ENCODE measurements at places on chromosomes 13 and 19.

- peak; percentile 27 for DNase-seq
Measured at GRCh38 chr19:48713041-48713863, 6.3 kb downstream of the MAMSTR start.

GRCh38 chr13:34346626-34347025 is 528.7 kb downstream of the RFC3 start:
- no peak for DNase-seq

GRCh38 chr19:45395821-45396617 is 8.8 kb downstream of the PPP1R13L start:
- DNase-seq, result no peak

GRCh38 chr13:20544201-20544923 is 18.7 kb upstream of the CRYL1 start:
- no peak for DNase-seq

GRCh38 chr19:1845125-1845515 is 3.2 kb downstream of the REXO1 start:
- no peak for DNase-seq

- DNase-seq, result peak; percentile 50
Measured at GRCh38 chr13:24997367-24997967, 98.5 kb upstream of the PABPC3 start.

GRCh38 chr13:51270623-51271415 is 48.6 kb downstream of the FAM124A start:
- DNase-seq, result no peak

GRCh38 chr13:100344544-100344943 is 244.0 kb downstream of the GGACT start:
- no peak for DNase-seq

DNA sequence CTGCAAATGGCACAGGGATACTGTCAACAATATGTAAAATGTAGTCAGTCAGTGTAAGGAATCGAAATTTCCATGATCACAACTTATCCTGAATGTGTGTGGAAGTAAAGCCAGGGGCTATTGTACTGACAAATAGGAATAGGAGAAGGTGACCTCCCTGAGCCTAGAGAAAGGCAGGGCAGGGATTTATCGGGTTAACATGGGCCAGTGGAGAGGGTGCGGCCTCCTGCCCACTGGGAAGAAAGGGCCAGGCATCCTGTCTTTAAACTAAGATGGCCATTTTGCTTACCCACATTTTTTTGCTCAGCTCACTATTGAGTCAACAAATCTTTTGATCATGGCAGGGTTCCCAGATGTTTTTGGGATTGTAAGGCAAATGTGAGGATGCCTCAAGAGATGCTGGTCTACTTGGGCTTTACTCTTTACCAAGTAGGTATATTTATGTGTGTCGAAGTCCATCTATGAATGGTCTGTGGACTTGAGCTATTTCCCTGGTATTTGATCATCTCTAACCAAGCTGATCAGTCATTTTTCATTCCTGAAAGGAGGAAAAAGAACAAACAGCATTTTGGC is 116.6 kb upstream of the RNF113B start:
- no peak for DNase-seq

GRCh38 chr13:102700088-102701031 is 5.5 kb upstream of the METTL21C start:
- no peak for DNase-seq

DNA sequence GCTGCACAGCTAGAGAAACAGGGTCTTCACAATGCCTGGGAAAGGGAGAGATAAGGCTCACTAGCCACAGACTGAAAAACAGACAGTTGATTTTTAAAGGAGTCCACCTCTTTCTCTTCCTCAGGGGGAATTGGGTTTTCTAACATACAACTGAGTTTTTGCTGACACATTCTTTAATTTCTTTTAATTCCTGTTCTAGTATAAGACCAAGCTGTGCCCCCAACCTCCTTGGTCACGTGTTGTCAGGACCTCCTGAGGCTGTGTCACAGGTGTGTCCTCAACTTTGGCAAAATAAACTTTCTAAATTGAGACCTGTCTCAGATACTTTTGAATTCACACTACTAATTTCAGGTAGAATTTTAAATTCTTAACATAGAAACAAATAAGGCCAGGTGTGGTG is 12.1 kb upstream of the ZNF492 start:
- DNase-seq, result no peak

GRCh38 chr19:4376991-4377781 is 23.2 kb downstream of the SH3GL1 start:
- DNase-seq, result no peak

DNA sequence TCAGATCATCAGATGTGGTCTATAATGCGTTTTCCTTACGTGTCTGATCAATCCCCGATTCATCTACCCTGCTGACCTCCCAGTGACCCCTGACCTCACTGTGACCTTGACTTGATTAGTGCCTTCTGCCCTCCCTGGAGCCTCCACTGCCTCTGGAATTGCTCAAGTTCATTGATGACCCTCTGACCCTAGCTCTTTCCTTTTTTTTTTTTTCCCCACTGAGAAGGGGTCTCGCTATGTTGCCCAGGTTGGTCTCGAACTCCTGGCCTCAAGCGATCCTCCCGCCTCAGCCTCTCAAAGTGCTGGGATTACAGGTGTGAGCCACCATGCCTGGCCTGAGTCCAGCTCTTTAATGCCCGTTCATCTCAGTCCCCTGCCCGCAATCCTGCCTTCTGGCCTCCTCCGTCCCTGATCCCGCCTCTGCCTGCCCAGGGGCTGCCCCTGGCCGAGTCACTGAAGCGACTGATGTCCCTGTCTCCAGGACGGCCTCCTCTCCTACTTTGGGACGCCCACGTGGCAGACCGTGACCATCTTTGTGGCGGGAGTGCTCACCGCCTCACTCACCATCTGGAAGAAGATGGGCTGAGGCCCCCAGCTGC is 4.0 kb upstream of the FTL start:
- DNase-seq, result no peak

DNA sequence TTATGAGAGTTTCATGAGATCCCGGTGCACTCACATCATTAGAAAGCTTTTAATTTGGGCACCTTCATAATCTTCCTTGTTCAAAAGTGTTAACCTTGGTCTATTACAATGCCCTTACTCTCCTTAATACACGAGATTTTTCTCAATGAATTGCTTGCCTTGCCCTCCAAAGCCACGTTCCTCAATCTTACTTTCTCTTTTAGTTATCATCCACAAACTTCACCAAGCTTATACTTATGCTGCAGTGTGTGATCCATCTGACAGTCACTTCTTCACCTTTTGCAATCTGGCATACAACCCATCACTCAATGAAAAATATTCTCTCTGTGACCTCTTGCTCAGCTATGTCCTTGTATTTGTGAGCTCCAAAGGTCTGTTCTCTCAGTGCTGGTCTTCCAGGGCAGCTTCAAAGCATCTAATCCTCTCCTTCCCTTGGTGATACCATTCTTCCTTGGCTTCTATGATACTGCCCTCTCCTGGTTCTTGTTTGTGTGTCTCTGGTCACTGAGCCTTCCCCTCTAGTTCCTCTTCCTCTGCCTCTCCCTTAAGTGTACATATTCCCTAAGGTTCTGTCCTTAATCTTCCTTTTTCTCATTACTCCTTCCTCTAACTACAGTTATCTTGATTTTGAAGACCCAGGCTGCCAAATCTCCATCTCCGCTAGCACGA is 202.2 kb upstream of the STARD13 start:
- peak; percentile 13 for DNase-seq

GRCh38 chr19:23913931-23914330 is 755 bp upstream of the ZNF726 start:
- DNase-seq, result no peak

DNA sequence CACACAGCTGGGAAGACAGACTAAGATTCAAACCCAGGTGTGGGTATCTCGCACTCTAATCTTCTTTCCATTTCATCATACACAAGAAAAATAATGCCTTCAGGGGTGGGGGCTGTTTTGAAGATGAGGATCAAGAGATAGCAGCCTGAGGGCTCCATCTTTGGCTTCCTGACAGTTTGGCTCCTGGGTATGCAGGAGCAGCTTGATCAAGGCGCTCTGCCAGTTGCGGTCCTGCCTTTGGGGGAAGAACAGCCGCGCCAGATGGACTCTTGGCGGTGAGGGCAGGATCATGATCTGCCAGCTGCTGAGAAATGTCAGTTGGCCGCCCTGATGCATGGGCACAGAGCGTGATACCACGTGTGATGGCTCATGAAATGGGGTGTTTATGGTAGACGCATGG is 119.1 kb downstream of the IER2 start:
- no peak for DNase-seq

- DNase-seq, result no peak
Measured at GRCh38 chr13:89029062-89029461, 1357.9 kb downstream of the SLITRK5 start.

DNA sequence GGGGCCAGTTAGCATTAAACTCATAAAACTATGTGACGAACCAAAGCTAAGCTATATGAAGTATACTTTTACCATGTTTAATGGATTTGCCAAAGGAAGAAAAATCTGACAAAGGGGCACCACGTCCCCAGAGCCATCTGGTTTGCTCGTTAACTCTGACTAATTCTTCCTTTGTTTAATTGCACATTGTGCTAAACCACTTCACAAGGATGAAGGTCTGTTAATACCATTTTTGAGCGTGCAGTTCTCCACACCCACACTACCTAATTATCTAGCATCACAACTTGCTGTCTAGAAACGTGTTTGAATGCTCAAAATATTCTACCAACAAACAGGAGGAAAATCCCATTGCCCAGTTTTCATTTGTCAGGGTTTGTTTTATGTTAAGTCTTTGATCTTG is 74.8 kb downstream of the COL4A1 start:
- no peak for DNase-seq

DNA sequence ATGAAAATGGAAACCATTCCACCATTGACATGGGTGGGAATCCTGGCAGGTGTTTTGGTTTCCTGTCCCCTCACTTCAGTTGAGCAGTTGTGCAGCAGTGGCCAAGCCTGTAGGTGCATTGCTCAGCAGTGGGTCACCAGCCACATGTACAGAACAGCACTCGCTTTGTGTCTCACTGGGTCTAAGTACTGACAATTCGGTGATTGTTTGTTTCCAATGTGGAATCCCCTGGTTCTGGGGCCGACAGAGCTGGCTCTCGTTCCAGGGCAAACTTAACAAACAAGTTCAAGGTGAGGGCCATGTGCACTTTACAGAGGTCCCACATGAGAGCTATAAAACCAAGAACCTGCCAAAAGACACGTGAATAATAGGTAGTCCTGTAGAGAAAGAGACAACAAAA is 54.1 kb upstream of the SPATA13 start:
- no peak for DNase-seq

DNA sequence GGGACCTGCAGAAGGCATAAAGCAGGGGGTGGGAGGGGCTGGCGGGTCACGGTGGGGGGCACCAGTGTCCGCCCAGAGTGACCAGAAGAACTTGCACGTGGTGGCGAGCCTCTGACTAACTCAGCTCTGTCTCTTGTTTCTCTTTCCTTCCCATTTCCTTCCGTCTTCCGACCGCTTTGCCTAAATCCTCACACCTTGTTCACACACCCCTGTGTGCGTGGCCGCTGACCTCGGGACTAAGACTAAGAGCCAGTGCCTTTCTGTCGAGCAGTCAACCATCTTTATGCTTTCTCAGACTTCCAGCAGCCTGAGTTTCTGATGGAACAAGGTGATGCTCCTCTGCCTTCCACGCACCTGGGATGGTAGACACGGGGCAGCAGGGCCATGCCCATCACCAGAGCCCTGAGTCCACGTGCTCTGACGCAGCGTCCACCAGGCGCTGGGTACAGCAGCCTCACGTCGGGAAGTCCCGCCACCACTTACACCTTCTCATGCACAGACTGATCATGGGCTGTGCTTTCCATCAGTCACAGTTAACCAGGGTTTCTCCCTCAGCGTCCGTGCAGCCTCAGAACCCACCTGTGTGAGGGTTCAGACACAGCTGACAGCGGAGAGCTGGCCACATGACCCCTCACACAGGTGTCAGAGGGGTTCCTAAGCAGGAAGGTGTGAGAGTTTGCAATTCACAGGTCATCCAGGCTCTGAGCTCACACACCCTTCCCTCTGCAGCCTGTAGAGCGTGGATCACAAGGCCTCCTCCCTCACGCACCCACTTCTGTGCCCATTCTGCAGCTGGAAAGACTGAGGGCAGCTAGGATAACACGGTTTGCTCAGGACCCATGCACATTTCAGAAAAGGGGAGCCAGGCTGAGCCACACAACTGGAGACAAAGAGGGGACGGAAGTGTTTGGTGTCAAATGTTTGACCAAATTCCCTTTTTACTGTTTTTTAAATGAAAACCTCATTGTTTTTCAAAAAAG is 90.7 kb upstream of the MCF2L start:
- DNase-seq, result no peak

GRCh38 chr19:32866564-32867265 is 2.9 kb downstream of the SLC7A9 start:
- DNase-seq, result no peak

- peak; percentile 12 for DNase-seq
Measured at GRCh38 chr19:7004313-7004931, 16.8 kb downstream of the MBD3L2B start.

DNA sequence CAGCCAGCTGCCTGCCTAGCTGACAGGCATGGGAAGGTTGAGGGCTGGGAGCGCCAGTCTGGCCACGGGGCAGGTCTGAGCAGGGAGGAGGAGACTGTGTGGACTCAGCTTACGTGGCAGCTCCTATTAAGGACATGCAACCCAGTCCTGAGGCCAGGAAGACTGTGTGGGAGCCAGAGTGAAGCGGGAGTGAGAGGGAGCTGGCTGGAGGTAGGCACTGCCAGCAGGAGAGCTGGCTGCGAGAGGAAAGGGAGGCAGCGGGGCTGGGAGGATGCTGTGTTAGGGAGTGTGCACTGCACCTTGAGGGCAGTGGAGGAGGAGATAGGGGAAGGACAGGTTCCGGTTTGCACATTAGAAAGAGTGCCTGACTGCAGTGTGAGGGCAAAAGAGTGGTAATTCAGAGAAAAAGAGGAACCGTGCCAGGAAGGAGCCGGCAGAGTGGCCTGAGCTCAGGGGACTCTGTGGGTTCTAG is 99.2 kb downstream of the SLC7A1 start:
- no peak for DNase-seq

Data from ACHN (cell line).